Trophoblast cell (in vitro differentiated cells and primary cell): ENCODE measurements at places on chromosomes 1 and 21.

GRCh38 chr1:202852163-202852904 lies 36.6 kb downstream of the RABIF start:
- peak; percentile 65 for DNase-seq

- peak; percentile 2 for DNase-seq
Observed at GRCh38 chr1:23875382-23875781, 7.3 kb upstream of the FUCA1 start.

DNA sequence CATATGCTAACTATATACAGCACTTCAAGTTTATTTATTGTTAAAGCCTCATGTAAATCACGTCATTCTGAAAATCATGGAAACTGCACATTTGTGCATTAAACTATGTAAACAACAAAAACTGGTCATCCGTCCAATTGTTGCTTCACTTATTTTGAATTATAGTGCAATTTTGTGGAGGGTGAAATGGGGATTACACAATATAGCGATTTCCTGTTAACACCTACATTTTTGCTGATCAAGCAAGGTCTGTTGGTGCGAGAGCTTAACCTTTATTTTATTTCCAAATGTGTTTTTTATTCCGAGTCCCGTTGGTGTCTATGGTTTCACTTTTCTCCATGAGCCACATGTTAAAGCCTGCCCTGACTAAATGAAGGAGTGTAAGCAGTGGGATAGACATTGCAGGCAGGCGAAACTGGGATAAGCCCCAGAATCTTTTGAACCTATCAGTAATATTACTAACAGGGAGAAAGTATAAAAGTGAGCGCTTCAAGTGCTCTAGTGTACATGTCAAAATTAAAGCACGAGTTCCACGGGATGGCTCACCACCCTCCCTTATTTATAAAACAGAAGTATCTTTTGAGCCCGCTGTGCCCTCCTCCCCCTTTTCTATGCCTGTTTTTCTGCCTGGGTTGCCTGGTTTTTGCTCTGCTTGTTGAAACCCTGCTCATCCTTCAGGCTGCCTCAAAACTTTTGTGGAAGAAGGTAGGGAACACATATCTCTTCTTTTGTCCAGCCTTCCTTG lies 120.7 kb downstream of the NFIA start:
- DNase-seq: no peak

GRCh38 chr1:226082959-226083301 lies 20.4 kb downstream of the H3-3A start:
- DNase-seq: peak; percentile 71

GRCh38 chr1:41689558-41689981 lies 205.1 kb upstream of the EDN2 start:
- no peak for DNase-seq

- DNase-seq: peak; percentile 84
Observed at GRCh38 chr21:45981151-45982091, at the start of gene COL6A1. Gene COL6A1, plus strand, starts transcription at chr21:45981770. Its CDS starts 81 bp downstream, at chr21:45981851.

DNA sequence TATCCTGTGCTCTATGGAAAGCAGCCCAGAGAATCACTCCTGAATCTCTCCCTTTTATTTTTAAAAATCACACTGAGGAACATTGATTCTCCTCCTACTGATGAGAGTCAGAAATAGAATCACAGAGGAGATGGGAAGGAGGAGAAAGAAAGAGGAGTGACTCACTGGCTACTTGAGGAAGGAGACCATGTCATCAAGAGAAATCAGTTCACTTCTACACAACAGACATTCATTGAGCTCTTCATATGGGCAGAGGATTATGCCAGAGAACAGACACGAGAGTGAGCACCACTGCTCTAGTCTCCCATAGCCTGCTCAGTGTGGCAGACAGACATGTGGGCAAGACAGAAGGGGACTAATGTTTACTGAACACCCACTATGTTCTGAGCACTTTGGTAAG lies 44.2 kb downstream of the RAB3B start:
- DNase-seq: no peak

DNA sequence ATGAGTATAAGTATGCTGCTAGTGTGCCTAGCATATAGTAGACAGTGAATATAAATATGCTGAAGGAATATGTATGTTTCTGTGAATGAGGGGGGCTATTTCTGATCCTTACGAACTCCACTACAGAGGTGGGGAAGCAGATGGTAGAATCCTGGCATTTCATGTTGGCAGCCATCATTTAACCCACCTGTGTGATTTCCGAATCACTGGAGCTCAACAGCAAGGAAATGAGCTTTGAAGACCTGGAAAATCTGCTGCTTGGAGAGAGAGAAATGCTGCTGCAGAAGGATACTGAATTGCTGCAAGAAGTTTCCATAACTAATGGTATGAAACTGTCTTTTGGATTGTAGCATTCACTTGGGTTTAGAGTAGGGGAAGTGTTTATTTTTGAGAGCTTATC lies 83.5 kb downstream of the RABGAP1L start:
- no peak for DNase-seq

- DNase-seq: no peak
Observed at GRCh38 chr1:157782931-157783330, 6.0 kb upstream of the FCRL2 start.

DNA sequence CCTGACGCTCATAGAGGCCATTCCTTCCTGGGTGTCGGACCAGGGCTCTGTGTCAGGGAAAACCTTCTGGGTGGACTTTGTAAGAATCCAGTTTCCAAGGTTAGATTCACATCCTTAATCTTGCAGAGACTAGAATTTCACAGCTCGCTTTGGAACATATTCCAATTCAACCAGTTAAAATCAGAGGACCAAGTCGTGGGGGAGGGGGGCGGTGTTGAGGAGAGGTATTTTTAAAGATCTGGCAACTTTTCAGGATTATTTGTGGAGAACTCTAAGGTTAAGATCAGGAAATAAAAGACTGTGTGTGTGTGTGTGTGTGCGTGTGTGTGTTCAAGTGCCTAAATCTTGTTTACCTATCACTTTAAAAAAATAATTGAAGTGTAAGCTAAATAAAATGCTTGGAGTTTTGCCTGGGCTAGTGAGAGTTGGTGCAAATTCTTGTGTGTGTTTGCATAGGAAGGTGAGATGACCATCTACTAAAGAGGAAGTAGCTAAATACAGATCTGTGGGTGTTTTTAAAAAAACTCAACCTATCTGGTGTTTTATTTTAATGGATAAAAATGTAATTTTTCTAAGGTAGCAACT lies 21.8 kb downstream of the TENT5C start:
- DNase-seq: no peak

DNA sequence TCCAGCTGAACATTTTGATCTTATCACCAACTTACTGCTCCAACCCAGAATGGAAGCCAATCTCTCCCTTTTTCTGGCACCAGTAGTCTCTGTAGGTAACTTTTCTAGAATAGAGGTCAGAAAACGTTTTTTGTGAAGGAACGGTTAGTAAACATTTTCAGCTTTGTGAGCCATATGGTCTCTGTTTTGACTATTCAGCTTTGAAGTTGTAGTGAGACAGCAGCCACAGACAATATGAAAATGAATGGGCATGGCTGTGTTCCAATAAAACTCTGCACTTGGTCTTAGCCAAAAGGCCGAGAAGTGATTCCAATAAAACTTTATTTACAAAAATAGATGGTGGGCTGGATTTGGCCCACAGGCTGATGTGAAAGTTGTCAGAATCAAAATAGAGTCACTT lies 28.9 kb downstream of the MAP10 start:
- DNase-seq: no peak

DNA sequence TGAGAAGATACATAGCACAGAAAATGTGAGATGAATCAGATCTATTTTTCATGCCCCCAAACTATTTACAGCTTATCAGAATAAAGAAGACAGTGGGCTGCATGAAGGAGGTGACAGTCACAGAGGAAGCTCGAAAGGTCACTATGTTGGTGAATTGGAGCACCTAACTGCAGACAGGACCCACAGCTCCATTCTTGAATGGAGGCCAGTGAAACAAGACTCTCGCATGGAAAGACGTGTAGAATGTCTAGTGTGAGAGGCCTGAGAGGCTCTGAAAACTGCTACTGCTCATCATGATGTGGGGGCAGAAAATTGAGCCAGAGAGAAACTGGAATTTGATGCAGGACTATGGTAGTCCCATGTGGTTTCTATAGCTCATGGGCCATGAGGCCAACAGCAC lies 60.3 kb upstream of the CCDC190 start:
- DNase-seq: no peak

DNA sequence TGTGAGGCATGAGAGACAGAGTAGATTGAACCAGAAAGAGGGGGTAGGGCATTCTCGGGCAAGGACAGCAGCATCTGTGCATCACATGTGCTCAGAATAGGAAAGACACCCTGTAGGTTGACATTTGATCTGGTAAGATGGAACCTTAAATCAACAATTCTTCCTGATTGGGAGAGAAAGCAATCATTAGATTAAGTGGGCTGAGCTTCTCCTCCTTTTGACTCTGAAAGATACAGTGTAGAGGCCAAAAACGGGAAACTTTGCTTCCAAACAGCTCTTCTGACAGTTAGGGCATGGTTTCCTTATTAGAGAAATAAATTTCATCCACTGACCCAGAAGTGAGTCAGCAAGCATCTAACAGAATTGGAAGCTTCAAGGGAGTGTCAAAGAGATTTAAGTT lies 9.7 kb downstream of the KIF14 start:
- DNase-seq: no peak

DNA sequence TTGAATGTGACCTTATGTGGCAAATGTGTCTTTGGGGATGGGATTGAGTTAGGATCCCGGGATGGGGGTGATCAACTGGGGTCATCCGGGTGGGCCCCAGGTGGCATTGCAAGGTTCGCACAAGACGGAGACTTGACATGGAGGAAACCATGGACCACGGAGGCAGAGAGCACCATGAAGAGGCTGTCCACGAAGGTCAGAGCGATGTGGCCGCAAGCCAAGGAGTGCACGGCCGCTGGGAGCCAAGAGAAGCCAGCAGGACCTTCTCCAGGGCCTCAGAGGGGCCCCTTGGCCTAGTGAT lies 22.3 kb upstream of the COL18A1 start:
- no peak for DNase-seq

DNA sequence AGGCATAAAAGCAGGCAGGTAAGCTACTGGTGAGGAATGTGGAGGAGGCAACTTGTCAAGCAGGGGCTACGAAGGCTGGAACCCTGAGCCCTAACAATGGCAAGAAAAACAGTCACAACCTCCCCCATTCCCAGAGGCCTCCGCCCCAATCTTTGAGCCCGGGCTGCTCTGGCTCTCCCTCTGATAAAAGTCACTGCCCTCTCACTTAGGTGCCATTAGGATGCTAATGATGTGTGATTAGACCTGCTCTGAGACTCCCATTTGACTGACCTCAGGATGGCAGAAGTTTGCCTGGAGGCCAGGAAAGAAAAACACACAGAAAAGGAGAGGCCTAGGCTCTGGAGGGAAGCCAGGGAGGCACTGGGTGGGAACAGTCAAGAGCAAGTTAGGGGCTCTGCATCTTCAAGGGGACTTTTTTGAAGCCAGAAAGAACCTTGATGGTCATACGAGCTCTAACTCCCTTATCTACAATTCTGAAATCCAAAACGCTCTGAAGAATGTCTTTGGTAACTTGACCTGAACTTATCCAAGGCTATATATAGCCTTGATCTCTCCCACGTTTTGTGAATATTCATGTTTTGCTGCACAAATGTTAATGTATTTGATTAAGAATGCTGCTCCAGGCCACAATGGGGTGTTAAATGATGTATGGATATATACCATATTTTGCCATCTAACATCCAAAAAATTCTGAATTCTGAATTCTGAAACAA lies 98.9 kb downstream of the TRABD2B start:
- DNase-seq: no peak

GRCh38 chr21:28749536-28749935 lies 243.1 kb downstream of the LTN1 start:
- no peak for DNase-seq
